ENCODE measurements at places on chromosomes 4 and X.

- DNase-seq: no peak
These were observed 19.5 kb upstream of the NFXL1 start for GRCh38 chr4:47933840-47934239.

- no peak for DNase-seq
These were observed 227.3 kb downstream of the QDPR start for GRCh38 chr4:17284323-17285175.

DNA sequence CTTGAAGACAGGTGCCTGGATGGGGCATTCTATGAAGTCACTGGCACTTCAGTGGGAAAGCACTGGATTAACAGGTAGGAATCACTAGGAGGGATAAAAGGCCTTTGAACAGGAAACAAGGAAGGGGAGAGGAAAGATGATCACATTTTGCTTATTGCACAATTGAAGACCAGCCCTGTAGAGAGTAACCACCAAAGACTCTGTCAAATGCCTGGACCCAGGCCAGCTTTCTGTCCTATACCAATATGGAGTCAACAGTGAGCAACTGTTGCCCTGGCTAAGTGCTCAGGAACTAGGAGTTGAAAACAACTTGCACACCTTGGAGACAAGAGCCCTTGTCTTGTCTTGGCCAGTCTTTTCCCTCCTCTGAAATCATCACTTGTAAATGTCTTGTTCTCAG lies 14.1 kb upstream of the RTL3 start:
- DNase-seq: no peak

- DNase-seq: no peak
These were observed 36.5 kb downstream of the HERC3 start for GRCh38 chr4:88628746-88629145.

DNA sequence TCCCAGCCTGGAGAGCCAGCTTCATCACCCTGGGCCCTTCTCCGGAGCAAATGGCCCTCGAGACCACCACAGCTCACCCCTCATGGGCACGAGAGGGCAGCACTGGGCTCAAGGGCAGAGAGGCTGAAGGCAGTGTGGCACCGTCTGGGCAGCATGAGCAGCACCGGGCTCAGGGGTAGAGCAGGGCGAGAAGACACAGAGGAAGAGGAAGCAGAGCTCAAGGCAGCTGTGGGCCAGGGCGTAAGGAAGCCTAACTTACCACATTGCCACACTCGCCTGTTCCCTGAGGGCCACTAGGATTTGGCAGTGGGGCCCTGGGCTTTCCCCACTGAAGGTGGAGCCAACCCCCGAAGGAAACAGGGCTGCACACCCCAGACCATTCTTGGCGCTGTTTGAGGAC lies 15.5 kb downstream of the ZNF185 start:
- DNase-seq: no peak

- no peak for DNase-seq
These were observed 449 bp downstream of the CTPS2 start for GRCh38 chrX:16711893-16712547.

GRCh38 chrX:67545036-67545821 lies 1.4 kb downstream of the AR start:
- no peak for DNase-seq

DNA sequence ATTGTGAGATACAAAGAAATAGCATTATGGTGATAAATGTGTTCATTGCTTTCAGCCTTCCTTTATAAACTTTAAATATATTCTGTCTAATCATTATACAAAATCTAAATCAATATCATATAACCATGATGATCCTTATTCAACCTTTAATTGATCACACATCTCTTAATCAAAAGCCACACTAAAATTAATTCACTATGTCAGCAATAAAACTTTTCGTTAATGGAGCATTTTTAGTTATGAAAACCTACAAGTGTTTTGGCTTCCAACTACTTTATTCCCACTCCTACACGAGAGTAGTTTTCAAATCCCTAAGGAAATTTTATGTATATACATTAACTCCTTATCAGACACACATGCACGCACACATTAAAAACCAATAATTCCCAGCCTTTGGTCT lies 530.2 kb downstream of the KCTD8 start:
- no peak for DNase-seq

- no peak for DNase-seq
These were observed 105.1 kb downstream of the ADGRA3 start for GRCh38 chr4:22410645-22411247.

- DNase-seq: peak; percentile 84
These were observed 5.0 kb downstream of the TACC3 start for GRCh38 chr4:1726146-1726934.

DNA sequence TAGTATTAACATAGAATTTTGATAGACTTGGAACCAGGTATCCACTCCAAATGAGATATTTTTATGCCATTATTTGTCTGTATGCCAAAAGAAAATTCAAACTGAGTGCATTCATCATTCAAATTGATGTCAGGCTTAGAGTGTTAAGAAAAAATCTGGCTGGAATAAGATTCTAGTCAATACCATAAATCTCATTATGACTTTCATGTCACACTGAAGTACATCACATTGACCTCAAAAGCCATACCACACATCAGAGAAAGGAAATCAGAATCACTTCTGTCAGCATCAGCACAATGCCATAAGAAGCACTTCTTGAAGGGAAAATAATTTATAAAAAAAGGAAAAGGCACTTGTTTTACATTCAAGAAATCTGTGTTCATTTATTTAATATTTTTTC lies 119.0 kb upstream of the BMP3 start:
- no peak for DNase-seq

DNA sequence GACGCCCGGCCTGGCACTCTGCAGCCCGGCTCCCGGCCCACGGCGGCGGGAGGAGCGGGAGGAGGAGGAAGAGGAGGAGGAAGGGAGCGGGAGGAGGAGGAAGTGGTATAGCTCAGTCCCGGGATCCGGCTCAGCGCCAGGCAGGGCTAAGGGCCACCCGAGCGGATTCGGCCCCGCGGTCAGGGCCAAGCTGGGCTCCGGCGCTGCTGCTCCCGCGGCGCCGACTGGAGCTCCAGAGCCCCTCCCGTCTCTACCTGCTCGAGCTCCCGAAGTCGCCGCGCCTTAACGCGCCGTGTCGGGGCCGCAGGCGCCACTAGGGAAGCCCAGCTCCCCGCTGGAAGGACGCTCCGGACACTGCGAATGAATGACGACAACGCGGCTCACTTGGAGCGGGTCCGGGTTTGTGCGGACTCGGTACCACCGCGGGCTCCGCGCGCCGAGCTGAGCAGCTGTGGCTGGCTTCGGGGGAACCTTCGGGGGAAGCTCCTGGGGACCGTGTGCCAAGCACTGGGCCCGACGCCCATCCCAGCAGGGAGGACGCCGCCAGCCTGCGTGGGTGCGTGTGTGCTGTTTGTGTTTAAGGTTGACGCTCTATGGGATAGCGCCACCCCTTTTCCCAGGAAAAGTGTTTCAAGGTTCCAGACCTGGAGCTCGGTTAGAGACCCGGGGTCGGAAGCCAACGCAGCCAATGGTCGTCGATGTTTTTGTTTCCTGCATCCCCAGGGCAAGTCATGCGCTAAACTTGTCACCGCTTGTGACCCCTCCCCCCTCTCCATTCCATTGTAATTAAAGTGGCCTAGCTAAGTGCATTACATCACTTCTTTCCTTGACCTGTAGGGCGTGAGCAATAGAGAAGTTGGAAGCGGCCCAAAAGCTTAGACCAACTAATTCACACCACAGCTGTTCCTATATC lies at the start of gene TBC1D9:
TBC1D9 (minus strand) TSS at position 67 of the 913 bp plus-strand sequence. CDS start 340 bp downstream, outside the sequence.
- no peak for DNase-seq

- no peak for DNase-seq
These were observed 698.5 kb downstream of the GRID2 start for GRCh38 chr4:93002240-93002639.

DNA sequence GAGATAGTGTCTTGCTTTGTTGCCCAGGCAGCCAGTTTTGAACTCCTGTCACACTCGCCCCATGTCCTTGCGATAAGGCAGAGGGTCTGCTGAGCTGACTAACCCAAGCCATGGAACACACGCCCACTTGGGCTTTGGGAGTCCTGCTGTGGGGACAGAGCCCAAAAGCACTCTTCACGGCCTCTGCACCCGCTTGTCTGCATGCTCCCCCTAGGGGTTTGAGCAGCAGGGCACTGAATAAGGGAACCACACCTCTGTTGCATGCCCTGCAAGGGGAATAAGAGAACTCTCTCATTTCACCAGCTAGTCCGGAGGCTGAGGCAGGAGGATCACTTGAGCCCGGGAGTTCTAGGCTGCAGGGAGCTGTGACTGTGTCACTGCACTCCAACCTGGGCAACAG lies 166.0 kb downstream of the STAG2 start:
- no peak for DNase-seq

- no peak for DNase-seq
These were observed 56.9 kb downstream of the FAT1 start for GRCh38 chr4:186666750-186667149.

- no peak for DNase-seq
These were observed 971 bp downstream of the MAGEA11 start for GRCh38 chrX:149712831-149713230.

- DNase-seq: no peak
These were observed 113.5 kb upstream of the USP9X start for GRCh38 chrX:40971736-40972135.

DNA sequence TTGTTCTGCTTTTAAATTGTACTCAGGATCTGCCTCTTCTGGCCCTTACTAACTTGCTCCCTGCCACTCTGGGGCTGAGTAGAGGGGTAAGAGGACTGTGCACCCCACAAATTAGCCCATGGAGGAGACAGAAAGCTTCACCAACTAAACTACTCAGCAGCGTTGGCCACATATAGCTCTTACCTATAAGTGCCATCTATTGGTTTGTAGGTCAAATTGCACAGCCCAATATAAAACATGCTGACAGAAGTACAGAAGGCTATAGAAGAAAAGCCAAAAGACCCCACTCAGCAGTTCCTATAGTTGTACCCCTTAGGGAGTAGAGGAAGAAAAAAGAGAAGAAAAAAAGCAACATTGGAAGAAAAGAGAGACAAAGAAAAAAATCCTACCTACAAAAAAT lies 341.2 kb upstream of the FMR1 start:
- DNase-seq: no peak

DNA sequence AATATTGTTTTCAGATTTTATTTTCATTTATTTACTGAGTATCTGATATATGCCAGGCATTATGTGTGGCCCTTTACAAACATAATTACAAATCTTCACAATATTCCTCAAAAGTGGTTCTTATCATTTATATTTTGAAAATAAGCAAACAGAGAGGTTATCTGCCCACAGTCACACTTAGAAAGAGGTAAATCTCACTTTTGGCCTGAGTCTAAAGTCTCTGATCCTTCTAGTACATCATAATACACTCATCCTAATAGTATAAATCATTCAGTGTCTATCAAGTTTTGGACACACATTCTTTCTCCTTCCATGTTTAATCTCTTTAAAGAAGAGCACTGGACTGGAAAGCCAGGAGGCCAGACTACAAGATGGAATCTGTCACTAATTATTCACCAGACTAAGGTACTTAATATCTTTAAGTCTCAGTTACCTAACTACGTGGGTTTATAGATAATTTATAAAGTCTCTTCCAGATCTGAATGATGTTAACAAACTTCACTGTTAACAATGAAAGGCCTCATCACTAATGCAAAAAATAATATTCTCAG lies 281.3 kb downstream of the PPP3CA start:
- DNase-seq: no peak

DNA sequence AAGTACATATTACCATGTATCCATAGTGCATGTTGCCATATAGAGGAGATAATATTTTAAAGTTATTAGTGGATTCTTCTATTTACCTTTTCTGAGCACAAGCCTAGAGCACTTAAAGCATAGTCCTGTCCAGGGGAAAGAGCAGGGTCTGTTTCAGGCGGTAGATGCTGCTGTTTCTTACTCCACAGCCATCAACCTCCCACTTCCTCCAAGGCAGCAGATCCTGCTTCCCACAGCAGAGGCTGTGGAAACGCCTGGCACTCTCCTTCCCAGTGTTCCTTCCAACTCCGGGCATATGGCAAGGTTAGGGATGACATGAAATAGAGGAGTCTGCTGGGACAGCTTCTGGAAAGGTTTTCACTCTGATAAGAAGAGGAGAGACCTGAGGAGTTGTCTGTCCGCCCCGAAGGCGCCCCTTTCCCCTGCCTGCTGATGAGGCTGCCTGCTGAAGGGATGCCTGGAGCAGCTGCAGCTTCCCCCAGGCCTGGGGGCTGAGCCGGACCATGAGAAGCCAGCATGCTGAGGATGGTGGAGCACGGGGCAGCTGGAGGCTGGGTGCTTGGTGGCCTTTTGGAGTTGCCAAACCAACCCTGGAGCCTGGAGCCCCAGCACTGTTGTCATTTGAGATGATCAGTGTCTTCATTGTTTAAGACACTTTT lies 43.9 kb upstream of the SLC25A4 start:
- DNase-seq: no peak

DNA sequence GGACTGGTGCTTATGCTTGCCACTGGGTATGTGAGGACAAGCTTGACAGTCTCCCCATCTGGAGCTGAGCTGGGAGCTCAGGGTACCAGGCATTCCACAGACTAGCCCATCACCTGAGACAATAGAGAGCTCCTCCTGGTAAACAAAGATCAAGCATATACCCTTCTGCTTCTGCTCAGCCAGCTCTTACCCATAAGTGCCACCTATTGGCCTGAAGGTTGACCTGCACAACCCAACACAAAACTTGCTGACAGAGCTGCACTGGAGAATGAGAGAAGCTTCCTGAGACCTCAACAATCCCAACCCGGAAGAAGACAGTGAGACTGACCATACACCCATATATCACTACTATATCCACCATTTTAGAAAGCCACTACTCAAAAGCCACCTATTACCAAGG lies 1049.2 kb upstream of the INTU start:
- DNase-seq: no peak

DNA sequence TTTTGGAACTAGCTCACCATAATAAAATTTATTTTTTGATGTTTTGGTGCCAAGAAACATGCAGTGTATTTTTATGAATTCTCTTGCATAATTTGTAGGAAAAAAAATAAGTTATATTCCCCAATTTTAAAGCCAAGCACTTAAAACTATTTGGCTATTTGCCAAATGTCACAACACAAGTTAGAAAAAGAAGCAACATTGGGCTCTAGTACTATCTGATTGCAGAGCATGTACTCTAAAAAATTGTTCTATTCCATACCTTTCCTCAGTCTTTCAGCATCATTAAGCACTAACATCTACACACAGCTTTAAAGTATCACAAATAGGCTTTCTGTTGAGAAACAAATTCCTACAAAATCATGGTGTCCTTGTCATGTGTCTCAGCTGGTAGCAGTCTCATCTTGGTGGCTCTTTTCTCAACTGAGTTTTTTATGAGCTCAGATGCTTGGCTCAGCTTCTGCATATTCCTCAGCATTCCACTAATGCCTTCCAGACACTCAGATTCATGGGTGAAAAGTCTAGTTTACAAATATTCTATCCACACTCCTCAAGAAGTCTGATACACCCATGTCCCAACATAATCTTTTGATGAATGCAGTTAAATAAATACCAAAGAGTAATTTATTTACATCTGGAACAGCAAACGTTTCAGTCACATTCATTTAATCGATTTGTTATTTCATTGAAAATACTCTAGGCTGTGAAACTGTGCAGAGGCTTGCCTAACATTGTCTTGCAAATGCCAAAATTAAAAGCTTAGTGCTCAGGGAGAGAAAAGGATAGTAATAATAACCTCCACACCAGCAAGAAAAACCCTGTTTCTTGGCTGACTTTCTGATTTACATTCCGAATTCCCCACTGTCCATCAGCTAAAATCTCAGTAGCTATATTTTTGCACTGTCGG lies 2209.9 kb downstream of the PCDH7 start:
- DNase-seq: no peak
